Heart right ventricle (tissue), 16 donors: ENCODE measurements at places on chromosomes 2 and 18. TPM values are rescaled to one million over a fixed set of nuclear protein-coding genes. Genes with fewer than 3 reads are reported as not detected.

AP1S3 gene
- total RNA-seq = not detected

TAF4B gene
- 1.2 TPM for total RNA-seq

PRADC1 gene
- 73.9 TPM for total RNA-seq

IL36G gene
- not detected for total RNA-seq

KIF1A gene
- total RNA-seq = 21.4 TPM

C18orf54 gene
- 0.72 TPM for total RNA-seq

OTX1 gene
- not detected for total RNA-seq

MBD1 gene
- total RNA-seq = 45.2 TPM

- H3K36me3 ChIP-seq = no peaks in the 10 kb centered on the region
- peaks cover 29% of the 10 kb centered on the region for H3K4me1 ChIP-seq
- DNase-seq = no peak
- peaks cover 6% of the 10 kb centered on the region for H3K27me3 ChIP-seq
- no peak overlapping the region for H3K27ac ChIP-seq
These were observed 49.8 kb upstream of the IL1RL1 start for GRCh38 chr2:102261467-102262135.

GRCh38 chr2:158979772-158980171, 11.3 kb downstream of the TANC1 start:
- H3K4me1 ChIP-seq = peaks cover 27% of the 10 kb centered on the region
- H3K27ac ChIP-seq = no peak overlapping the region
- H3K27me3 ChIP-seq = no peaks in the 10 kb centered on the region
- no peaks in the 10 kb centered on the region for H3K36me3 ChIP-seq

GRCh38 chr18:51251625-51252024, 54.1 kb upstream of the MEX3C start:
- no peak overlapping the region for H3K4me3 ChIP-seq
- no peaks in the 10 kb centered on the region for H3K4me1 ChIP-seq
- H3K36me3 ChIP-seq = no peaks in the 10 kb centered on the region
- H3K27me3 ChIP-seq = no peaks in the 10 kb centered on the region
- H3K27ac ChIP-seq = no peak overlapping the region
- no peak for DNase-seq

DNA sequence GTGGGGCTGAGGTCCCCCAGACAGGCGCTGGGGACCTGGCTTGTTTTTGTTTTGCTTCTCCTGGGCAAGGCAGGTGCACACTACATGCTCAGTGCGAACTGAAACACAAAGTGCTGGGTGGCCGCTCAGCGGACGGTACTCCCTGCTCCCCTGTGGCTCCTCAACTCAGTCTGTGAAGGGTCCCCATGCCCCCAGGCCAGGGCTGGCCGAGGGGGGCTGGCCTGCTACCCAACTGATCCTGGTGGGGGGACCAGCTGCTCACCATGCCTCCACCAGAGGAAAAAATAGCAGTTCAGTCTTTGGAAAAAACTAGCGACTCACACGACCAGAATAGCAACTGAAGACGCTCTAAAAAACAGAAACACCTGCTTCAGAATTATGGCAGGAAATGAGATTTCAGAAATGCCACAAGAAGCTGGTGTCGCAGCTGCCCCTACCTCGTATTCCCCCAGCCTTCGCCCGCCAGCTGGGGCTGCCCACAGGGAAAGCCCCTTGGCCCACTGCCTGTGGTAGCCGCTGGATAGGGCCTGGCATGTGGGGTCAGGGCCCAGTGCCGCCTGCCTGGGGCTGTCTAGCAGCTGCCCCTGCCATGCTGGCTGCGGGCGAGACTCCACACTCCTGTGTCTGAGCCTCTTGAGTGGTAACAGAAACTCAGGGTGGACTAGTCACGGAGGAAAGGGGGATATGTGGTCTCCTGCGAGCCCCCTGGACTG, 43.7 kb downstream of the MEX3C start:
- H3K4me3 ChIP-seq = no peak overlapping the region
- peak overlapping the region; percentile 61 for H3K27ac ChIP-seq
- no peaks in the 10 kb centered on the region for H3K4me1 ChIP-seq
- no peak for DNase-seq
- H3K27me3 ChIP-seq = no peaks in the 10 kb centered on the region

GRCh38 chr18:32401621-32402020, 69.1 kb downstream of the GAREM1 start:
- no peaks in the 10 kb centered on the region for H3K36me3 ChIP-seq
- no peaks in the 10 kb centered on the region for H3K27me3 ChIP-seq
- H3K27ac ChIP-seq = no peak overlapping the region
- H3K4me3 ChIP-seq = no peak overlapping the region
- DNase-seq = no peak

DNA sequence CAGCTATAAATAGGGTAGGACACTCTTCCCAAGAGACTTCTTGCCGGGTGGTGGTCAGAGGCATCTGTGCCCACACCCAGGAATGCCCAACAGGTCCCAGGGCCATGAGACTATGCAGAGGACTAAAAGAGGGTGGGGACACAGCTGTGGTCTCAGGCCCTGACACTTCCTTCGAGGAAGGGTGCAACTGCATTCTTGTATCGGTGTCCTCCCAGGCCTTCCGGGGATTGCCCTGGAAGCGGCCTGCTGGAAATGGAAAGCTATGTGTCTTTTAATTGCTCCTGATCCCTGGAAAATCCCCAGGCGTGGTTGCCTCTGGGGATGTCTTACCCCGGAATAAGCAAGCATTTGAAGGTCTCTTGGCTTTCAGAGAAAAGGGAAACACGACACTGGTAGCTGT, 176.7 kb downstream of the SOX11 start:
- H3K27me3 ChIP-seq = no peaks in the 10 kb centered on the region
- no peaks in the 10 kb centered on the region for H3K36me3 ChIP-seq
- no peak for DNase-seq
- H3K4me1 ChIP-seq = no peaks in the 10 kb centered on the region
- no peak overlapping the region for H3K4me3 ChIP-seq

- DNase-seq = no peak
- no peak overlapping the region for H3K4me3 ChIP-seq
- H3K27me3 ChIP-seq = no peaks in the 10 kb centered on the region
- H3K27ac ChIP-seq = no peak overlapping the region
- H3K36me3 ChIP-seq = no peaks in the 10 kb centered on the region
These were observed 9.0 kb downstream of the REG1A start for GRCh38 chr2:79129260-79129659.

DNA sequence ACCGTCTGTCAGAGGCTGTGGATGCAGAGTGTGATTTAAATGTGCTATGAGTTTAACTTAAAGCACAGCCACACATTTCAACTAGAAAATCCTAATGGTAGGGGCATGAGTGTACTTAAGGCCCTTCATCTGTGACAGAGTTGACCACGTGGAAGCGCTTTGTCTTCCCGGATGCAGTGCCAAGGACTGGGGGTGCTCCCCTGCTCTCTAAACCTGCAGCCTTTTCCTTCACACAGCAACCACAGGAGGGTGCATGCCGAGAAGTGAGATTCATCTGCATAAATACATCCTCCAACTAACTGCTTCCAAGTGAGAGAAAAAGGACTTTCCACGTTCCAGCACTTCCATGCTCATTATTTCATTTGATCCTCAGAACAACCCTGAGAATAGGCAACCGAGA, 149.6 kb downstream of the MYT1L start:
- H3K36me3 ChIP-seq = no peaks in the 10 kb centered on the region
- no peak overlapping the region for H3K4me3 ChIP-seq
- no peak overlapping the region for H3K27ac ChIP-seq
- DNase-seq = no peak
- H3K4me1 ChIP-seq = no peaks in the 10 kb centered on the region

DNA sequence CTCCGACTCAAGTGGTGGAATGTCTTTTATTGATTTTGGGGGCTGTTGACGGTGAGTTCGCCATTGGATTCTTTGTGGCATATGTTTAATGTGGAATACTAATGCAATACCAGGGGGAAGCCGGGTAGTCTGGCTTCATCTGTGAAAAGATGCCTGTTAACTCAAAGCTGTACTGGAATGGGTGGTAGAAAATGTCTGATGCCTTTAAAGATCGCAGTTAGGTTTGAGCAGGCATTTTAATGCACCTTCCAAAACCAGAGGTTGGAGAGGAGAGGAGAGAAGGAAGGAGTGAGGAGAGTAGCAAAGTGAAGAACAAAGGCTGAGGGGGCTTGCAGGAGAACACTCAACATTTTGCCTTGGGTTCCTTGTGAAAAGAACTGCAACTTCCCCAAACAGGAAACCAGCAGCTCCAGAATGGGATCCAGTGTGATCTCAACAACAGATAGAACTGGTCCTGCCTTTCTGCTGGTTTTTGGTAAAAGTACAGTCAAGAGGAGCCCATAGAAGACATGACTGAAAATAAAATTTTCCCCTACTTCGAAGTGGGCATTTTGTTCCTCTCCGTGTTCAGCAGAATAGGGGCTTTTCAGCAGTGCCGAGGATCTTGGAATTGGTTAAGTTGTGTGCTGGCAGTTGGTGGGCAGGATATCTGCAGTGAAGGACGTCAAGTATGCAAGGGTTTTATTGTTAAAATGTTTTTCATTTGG, 1.5 kb downstream of the ZNF532 start:
- peak overlapping the region; percentile 60 for H3K4me3 ChIP-seq
- H3K36me3 ChIP-seq = peaks cover 45% of the 10 kb centered on the region
- H3K27ac ChIP-seq = peak overlapping the region; percentile 98
- DNase-seq = no peak
- H3K27me3 ChIP-seq = no peaks in the 10 kb centered on the region

DNA sequence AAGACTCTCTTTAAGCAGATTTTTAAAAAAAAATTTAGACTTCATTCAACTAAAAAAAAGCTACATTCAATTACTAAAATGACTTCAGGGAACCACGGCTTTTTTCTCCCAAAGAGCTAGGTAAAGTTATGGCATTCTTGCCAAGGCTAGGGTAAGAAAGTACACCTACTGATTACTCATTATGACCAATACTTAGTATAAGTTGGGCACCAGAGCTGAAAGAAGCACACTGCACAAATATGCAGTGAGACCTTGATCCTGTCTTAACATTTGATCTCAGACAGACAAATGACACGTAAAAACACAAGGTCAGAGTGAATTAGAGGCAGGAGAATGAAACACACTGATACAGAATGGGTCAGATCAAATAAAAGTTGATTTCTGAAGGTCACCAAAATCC, 88.7 kb downstream of the THADA start:
- no peaks in the 10 kb centered on the region for H3K4me1 ChIP-seq
- no peak for DNase-seq
- no peak overlapping the region for H3K27ac ChIP-seq
- no peak overlapping the region for H3K4me3 ChIP-seq
- peaks cover 9% of the 10 kb centered on the region for H3K36me3 ChIP-seq

GRCh38 chr2:239960929-239961661, 64.0 kb downstream of the NDUFA10 start:
- no peaks in the 10 kb centered on the region for H3K27me3 ChIP-seq
- no peak overlapping the region for H3K4me3 ChIP-seq
- DNase-seq = no peak
- peaks cover 10% of the 10 kb centered on the region for H3K36me3 ChIP-seq

GRCh38 chr2:158138255-158138654, 36.6 kb downstream of the UPP2 start:
- H3K4me3 ChIP-seq = no peak overlapping the region
- H3K27ac ChIP-seq = no peak overlapping the region
- H3K36me3 ChIP-seq = no peaks in the 10 kb centered on the region
- no peaks in the 10 kb centered on the region for H3K27me3 ChIP-seq
- no peaks in the 10 kb centered on the region for H3K4me1 ChIP-seq

- H3K36me3 ChIP-seq = no peaks in the 10 kb centered on the region
- peak overlapping the region; percentile 68 for H3K27ac ChIP-seq
- peaks cover 51% of the 10 kb centered on the region for H3K4me1 ChIP-seq
- DNase-seq = peak; percentile 65
- H3K27me3 ChIP-seq = no peaks in the 10 kb centered on the region
These were observed 83.9 kb upstream of the PKDCC start for GRCh38 chr2:41963661-41964525.

- peak overlapping the region; percentile 43 for H3K27ac ChIP-seq
- DNase-seq = peak; percentile 52
- H3K4me1 ChIP-seq = peaks cover 6% of the 10 kb centered on the region
- no peaks in the 10 kb centered on the region for H3K36me3 ChIP-seq
- peak overlapping the region; percentile 39 for H3K4me3 ChIP-seq
- no peaks in the 10 kb centered on the region for H3K27me3 ChIP-seq
These were observed 40.7 kb upstream of the GALR1 start for GRCh38 chr18:77208964-77209363.

DNA sequence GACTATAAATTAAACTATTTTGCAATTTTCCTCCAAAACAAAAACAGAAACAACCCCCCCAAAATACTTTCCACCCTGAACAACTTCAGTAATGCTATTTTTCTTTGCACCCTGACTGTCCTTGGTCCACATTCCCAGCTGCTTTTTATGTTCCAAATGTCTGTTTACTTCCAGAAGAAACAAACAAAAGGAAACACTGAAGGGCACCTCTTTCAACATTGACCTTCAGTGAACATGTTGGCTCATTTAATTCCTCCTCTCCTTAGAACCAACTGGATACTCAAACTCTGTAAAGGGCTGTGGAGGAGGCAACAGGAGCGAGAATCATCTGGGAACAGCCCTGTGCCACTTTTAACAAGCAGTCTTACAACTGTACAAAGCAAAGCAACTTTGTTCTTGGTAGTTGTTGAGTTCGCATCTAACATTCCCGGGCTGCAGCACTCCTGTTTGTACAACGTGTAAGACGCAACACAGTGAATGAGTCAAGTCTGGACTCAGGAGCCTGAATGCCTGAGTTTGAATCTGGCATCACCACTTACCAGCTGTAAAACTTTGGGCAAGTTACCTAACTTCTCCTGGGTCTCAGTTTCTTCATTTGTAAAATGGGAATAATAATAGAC, 111.4 kb upstream of the GATA6 start:
- no peak overlapping the region for H3K4me3 ChIP-seq
- no peaks in the 10 kb centered on the region for H3K36me3 ChIP-seq

GRCh38 chr2:73255907-73256617, 22.0 kb downstream of the CCT7 start:
- H3K4me3 ChIP-seq = no peak overlapping the region
- no peak overlapping the region for H3K27ac ChIP-seq
- H3K36me3 ChIP-seq = peaks cover 6% of the 10 kb centered on the region

- no peaks in the 10 kb centered on the region for H3K36me3 ChIP-seq
- H3K4me3 ChIP-seq = no peak overlapping the region
- DNase-seq = no peak
- peaks cover 64% of the 10 kb centered on the region for H3K4me1 ChIP-seq
- H3K27me3 ChIP-seq = no peaks in the 10 kb centered on the region
These were observed 6.1 kb downstream of the SLC66A2 start for GRCh38 chr18:79945118-79946042.

DNA sequence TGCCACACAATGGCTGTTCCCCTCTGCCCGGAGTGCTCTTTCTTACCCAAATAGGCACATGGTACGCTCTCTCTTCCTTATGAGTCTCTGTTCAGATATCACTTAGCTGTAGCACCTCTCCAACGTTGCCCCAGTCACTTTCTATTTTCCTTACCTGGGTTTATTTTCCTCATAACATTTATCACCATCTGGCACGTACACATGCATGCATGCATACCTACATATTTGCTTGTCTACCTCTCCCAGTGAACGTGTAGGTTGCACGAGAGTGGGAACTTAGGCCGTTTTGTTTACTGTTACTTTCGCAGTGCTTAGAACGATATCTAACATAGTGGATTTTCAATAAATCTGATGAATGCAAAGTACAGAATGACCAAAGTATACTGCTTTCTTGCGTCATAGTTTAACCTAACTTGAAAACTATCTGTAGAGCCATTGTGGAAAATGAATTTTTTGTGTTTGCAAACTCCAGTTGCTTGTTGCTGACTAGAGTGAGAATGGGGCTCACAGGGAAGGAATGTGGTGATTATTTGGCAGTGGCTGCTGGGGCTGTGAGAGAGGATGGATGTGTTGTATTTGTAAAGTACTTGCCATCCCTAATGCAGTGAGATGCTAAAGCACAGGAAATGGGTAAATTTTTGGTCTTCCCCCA, 47.1 kb downstream of the ACSL3 start:
- peaks cover 4% of the 10 kb centered on the region for H3K4me1 ChIP-seq
- no peaks in the 10 kb centered on the region for H3K27me3 ChIP-seq
- peaks cover 33% of the 10 kb centered on the region for H3K36me3 ChIP-seq
- DNase-seq = no peak
